ENCODE measurements at places on chromosomes 2 and 18. TPM values are rescaled to one million over a fixed set of nuclear protein-coding genes. Genes with fewer than 3 reads are reported as not detected.

- no peak for DNase-seq
- H3K36me3 ChIP-seq, result no peaks in the 10 kb centered on the region
- no peak overlapping the region for H3K4me3 ChIP-seq
These were observed 380.6 kb downstream of the SOX11 start for GRCh38 chr2:6072768-6073167.

GRCh38 chr2:240305369-240305962 is 130.0 kb upstream of the GPC1 start:
- H3K36me3 ChIP-seq, result no peaks in the 10 kb centered on the region
- peak; percentile 4 for DNase-seq
- H3K27ac ChIP-seq, result no peak overlapping the region
- H3K4me3 ChIP-seq, result no peak overlapping the region

GRCh38 chr2:165114346-165114939 is 89.4 kb downstream of the SCN3A start:
- H3K36me3 ChIP-seq, result no peaks in the 10 kb centered on the region
- no peaks in the 10 kb centered on the region for H3K4me1 ChIP-seq
- H3K4me3 ChIP-seq, result no peak overlapping the region
- DNase-seq, result no peak
- no peak overlapping the region for H3K27ac ChIP-seq

- DNase-seq, result no peak
- no peak overlapping the region for H3K27ac ChIP-seq
- H3K4me3 ChIP-seq, result no peak overlapping the region
- no peaks in the 10 kb centered on the region for H3K27me3 ChIP-seq
These were observed 87.3 kb upstream of the ZCCHC2 start for GRCh38 chr18:62435435-62436031.

CRYGD gene
- total RNA-seq, result not detected

AQP4 gene
- total RNA-seq, result 0.57 TPM

DNA sequence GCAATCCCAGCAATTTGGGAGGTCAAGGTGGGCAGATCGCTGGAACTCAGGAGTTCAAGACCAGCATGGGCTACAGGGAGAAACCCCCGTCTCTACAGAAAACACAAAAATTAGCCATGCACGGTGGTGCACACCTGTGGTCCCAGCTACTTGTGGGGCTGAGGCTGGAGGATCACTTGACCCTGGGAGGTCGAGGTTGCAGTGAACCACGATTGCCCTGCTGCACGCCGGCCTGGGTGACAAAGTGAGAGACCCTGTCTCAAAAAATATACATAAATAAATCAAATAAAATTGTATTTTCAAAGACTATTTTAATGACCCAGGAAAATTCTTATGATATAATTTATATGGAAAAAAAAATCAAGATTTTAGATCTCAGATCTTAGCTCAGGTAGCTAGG is 191.5 kb downstream of the ZFP36L2 start:
- DNase-seq, result peak; percentile 14
- H3K4me1 ChIP-seq, result peaks cover 12% of the 10 kb centered on the region
- H3K36me3 ChIP-seq, result no peaks in the 10 kb centered on the region
- no peaks in the 10 kb centered on the region for H3K27me3 ChIP-seq

DNA sequence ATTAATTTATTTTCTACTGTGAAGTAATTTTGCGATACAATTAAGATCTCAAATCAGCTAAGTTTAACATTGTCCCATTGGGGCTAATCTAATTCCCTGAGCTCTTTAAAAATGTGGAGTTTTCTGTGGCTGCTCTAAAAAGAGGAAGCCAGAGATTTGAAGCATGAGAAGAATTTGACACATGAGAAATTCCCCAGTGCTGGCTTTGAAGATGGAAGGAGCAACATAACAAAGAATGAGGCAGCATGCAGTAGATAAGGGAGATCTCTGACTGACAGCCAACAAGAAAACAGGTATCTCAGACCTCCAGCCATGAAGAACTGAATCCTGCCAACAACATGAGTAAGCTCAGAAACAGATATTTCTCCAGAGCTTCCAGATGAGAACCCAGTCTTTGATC is 308.4 kb downstream of the ZNF804A start:
- H3K27ac ChIP-seq, result no peak overlapping the region
- no peaks in the 10 kb centered on the region for H3K36me3 ChIP-seq

ZSCAN30 gene
- 26.4 TPM for total RNA-seq

All from spleen (tissue), 13 donors.